ENCODE measurements at places on chromosomes 3 and 15. TPM values are rescaled to one million over a fixed set of nuclear protein-coding genes. Genes with fewer than 3 reads are reported as not detected.

Gene CHRNA3
- polyA plus RNA-seq: 2.8 TPM

Gene UBA7
- polyA plus RNA-seq: 4.4 TPM

Gene SLC2A2
- polyA plus RNA-seq: not detected

Gene TMCC1
- 12.7 TPM for polyA plus RNA-seq

Gene EHHADH
- polyA plus RNA-seq: 3.8 TPM

Gene TMEM41A
- 73.7 TPM for polyA plus RNA-seq

Gene MUC20
- polyA plus RNA-seq: 5.5 TPM

Gene IL17RE
- 1.2 TPM for polyA plus RNA-seq

Gene PRSS50
- 2.0 TPM for polyA plus RNA-seq

Gene ARL8B
- polyA plus RNA-seq: 41.1 TPM

Gene LINGO1
- polyA plus RNA-seq: 75.4 TPM

Gene STAC
- 12.2 TPM for polyA plus RNA-seq

Gene ARRDC4
- 25.2 TPM for polyA plus RNA-seq

Gene KBTBD13
- 5.0 TPM for polyA plus RNA-seq

Gene SEMA3B
- polyA plus RNA-seq: 20.6 TPM
